ENCODE measurements at places on chromosomes 11 and 22. TPM values are rescaled to one million over a fixed set of nuclear protein-coding genes. Genes with fewer than 3 reads are reported as not detected.

DNA sequence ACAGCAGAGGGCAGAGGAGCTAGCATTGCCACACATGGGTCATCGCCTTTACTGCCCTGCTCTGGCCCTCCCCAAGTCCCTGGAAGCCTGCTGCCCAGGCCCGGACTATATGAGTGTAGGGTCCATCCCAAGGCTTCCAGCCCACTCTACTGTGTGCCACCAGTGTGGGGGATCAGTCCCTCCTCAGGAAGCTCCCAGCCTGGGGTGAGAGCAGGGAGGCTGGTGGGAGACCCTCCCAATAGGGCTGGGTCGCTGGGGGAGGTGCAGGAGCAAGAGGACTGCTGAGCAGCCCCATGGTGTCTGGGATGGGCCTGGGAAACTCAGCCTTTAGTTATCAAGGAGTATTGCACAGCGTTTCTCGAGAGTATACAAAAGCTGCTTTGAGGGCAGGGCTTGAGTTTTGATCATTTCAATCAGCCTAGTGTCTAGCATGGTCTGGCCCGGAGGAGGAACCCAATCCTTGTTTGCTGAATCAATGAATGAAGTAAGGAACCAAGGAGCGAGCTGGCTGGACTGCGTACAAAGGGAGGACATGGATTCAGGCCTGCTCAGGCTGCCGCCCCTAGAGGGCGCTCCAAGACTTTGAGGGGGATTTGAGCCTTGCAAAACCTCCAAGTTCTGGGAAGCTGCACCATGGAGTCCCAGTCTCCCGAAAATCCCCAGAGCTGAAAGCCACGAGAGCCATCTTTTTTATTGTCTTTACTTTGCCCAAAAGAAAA lies 89.0 kb upstream of the PARVA start:
- peaks cover 9% of the 10 kb centered on the region for H3K4me1 ChIP-seq
- no peaks in the 10 kb centered on the region for H3K27me3 ChIP-seq

TRPC6 gene
- total RNA-seq = not detected

DNA sequence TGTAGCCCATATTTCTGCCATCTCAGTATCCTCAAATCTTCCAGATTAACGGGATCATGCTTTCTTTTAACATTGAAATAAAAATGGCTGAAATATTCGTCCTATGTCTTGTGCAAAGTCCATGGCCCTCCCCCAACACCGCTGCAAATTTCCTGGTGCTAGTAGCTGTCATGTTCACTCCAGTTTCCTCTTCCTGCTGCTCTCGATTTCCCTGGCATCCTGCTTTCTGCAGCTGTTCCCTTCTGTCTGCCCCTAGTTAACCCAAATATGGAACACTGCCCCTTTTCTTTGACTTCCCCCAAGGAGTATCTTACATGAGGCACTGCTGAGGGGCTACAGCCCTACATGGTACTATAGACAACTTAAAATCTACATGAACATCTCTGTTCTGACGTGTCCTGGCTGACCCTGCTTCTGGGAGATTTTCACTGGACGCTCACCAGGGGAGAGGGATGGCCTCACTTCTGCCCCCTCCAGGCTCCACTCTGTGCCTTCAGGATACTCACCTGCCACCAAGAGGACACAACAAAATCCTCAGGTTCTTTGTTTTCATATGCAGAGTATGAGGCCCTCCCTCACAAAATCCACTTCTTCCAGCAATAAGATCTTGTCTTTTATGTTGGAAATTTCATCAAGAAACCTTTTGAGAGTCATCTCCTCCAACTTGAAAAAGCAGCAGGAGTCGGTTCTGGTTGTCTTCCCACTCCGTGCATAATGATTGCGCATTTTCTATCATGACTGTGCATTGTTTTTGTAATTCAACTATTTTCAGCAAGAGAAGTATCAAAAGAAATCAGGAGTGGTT lies 29.5 kb upstream of the SCUBE2 start:
- no peaks in the 10 kb centered on the region for H3K27me3 ChIP-seq
- peaks cover 3% of the 10 kb centered on the region for H3K4me1 ChIP-seq
- no peak overlapping the region for H3K4me3 ChIP-seq
- H3K27ac ChIP-seq = no peak overlapping the region
- DNase-seq = no peak

ADAMTS8 gene
- total RNA-seq = not detected

TAF10 gene
- total RNA-seq = 140 TPM

All from activated CD4-positive, alpha-beta T cell treated with anti-CD3 and anti-CD28 coated beads, Interleukin-2, amount 10 ng/mL, durations not matched to agents 24 days and 14 days (primary cell).